ENCODE measurements at places on chromosomes 12 and 14.

DNA sequence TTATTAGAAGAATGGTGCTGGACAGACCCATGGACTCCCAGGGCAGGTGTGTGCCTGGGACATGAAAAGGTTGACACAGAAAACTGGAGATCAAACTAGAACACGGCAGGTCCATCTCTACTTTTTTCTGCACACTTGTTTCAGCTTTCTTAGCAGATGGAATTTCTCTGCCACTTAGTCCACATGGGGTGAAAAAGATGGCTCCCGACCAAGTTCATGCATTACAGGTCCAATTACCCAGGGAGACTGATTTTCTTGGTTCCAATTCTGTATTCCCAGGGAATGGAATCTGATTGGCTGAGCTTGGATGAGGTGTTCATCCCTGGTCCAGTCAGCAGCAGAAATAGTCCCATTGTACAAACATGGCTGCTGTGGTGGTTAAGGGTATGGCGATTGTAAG is 238.9 kb upstream of the SRRM4 start:
- no peak for DNase-seq

GRCh38 chr12:6275928-6276887 is 34.3 kb upstream of the PLEKHG6 start:
- DNase-seq, result no peak

GRCh38 chr12:2811801-2812200 is 667 bp upstream of the ITFG2 start:
- no peak for DNase-seq

GRCh38 chr12:120537856-120538220 is 3.7 kb downstream of the RNF10 start:
- DNase-seq, result peak; percentile 13

GRCh38 chr12:93019212-93019927 is 90.3 kb upstream of the EEA1 start:
- no peak for DNase-seq

GRCh38 chr14:60922050-60922449 is 58.8 kb downstream of the TRMT5 start:
- peak; percentile 65 for DNase-seq

GRCh38 chr12:51922762-51923505 is 15.6 kb downstream of the ACVRL1 start:
- DNase-seq, result peak; percentile 80

DNA sequence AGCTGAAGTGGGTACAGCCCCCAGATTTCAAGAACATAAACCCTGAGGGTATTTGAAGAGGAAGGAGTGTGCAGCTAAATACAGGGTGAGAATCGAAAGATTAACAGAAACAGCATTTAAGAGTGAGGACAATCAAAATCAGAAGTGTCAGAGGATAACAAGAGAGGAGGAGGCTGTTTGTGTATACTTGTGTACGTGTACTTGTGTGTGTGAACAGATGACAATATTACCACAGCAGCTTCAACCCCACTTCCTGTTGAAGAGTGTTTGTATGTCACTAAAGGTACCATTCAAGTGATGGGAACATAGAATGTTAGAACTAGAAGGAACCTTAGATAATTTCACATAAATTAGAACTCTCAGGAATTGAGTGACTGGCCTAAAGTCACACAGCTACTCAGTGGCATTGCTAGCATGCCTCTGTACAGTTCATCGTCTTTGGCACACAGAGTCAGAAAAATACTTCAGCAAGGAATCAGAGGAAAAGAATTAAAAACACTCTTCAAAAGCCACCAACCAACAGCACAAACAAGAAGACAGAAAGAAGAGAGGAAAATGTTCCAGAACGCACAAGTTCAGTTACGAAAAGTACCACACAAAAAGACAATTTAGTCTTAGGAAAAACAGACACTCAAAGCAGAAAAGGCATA is 164.3 kb upstream of the BCL2L14 start:
- peak; percentile 8 for DNase-seq

- peak; percentile 15 for DNase-seq
Observed at GRCh38 chr12:111274777-111275176, 94.1 kb downstream of the PHETA1 start.

DNA sequence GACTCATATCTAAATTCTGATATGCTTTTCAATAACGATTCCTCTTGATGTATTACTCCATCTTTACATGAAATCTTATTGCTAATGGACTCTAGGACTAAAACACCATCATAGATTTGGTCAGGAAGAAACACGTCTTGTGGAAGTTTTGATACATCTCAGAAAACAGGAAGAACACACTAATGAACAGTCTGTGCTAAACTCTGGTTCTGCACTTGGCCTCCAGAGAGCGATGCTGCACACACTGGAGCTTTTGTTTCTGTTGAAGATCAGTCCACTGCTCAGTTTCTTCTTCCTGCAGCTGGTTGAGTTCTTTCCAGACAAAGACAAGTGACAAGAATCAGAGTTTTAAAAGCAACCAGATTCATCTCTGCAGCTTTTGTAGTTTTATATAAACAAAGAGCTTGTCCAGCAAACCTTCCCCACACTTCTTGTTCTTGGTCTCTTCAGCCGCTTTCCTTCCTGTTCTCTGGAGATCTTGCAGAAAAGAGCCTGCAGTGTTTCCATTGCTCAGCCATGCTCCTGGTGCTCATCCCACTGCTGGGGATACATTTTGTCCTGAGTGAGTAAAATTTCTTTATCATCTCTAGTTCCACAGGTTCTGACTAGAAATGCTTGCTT is 229.1 kb upstream of the OR4E1 start:
- DNase-seq, result peak; percentile 5

GRCh38 chr14:61201171-61201570 is 80.0 kb downstream of the TMEM30B start:
- DNase-seq, result no peak

GRCh38 chr14:104977008-104977680 is 1.0 kb downstream of the AHNAK2 start:
- no peak for DNase-seq

GRCh38 chr14:23544511-23545447 is 6.8 kb downstream of the ZFHX2 start:
- no peak for DNase-seq

DNA sequence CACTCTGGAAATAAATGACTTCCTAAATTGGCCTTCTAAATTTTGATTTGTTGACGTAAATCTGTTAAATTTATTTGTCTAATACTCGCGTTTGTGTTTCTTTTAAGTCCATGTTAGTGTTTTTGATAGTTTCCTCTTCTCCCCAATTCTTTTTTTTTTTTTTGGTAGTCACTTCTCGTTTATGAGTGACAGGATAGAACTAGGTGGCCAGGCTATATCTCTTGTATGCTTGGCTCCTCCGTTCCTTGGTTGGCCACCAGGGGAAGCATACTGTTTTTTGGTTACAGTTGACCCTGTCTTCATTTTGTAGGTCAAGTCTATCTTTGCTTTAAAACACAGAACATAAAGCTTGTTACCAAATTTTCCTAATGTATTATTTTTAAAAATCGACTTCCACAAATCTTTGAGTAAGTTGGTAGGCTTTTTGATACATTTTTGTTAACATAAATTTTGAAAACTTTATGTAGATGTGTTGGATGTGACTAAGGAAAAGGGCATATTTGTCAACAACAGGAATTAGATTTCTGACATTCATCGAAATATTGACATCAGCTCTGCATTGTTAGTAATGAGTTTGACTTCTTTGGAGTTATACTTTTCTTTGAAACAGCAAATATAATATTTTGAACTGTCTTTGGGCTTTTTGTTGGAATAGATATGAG is 2.2 kb downstream of the RCOR1 start:
- peak; percentile 73 for DNase-seq

DNA sequence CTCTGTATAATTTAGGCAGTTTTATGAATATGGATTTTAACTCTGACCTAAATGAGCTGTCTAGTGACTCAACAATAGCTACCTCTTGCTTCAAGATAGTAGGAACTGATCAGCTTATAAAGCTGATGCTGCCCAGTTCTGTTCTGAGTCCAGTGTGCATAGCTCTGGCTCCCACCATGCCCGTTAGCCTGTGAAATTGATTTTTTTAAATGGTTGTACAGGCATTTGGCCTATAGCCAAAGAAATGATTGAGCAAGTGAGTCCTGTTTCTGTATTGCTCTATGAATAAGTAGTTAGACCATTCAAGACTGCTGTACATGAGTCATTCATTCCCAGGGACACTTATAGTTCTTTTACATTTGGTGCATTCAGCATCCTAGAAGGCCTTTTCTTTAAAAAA is 36.4 kb downstream of the SAMD4A start:
- DNase-seq, result peak; percentile 85

- peak; percentile 58 for DNase-seq
Observed at GRCh38 chr14:75515629-75515996, 6.7 kb upstream of the BATF start.

DNA sequence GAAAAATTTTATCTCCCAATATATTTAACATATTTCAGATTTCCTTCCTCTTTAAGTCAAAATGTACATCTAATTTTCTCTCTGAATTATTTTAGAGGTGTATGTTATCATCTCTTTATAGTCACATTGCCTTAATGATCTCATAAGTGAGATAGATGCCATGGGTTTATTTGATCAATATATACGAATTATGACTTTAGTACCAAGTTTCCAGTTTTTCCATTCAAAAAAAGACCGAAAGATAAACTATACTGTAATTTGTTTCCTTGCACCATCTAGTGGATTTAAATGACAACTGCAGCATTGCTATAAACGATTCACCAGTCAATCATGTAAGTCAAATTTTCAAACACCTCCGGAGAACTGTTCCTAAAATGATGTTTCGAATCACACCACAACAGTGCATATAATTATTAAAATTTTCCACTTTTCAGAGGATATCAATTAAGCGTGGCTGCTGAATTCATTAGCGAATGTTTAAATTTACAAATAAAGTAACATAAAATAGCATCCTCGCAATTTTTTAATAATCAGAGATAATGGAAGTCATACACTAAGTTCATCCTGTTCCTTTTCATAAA is 419 bp upstream of the ATXN7L3B start:
- DNase-seq, result peak; percentile 70

GRCh38 chr12:112321245-112321644 is 61.0 kb downstream of the HECTD4 start:
- no peak for DNase-seq

GRCh38 chr14:93716002-93716745 is 72.1 kb downstream of the PRIMA1 start:
- DNase-seq, result no peak

- no peak for DNase-seq
Observed at GRCh38 chr14:95226801-95227200, 69.5 kb upstream of the DICER1 start.

DNA sequence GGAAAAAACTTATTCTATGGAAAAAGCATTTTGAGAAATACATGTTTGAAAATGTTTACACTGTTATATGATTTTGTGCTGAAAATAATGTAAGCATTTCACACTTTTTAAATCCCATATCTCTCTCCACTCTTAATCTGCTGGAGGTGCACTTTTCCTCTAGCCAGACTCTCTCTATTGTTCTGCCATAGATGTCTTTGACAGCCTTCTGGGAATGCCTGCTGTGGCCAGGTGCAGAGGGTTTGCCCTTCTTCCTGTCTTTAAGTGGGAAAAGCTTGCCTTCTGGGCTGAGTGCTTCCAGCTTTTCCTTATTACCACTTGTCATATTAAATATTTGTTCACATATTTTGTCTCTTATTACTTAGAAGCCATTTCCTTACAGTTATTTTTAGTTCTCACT is 60.1 kb upstream of the PPM1H start:
- no peak for DNase-seq

- no peak for DNase-seq
Observed at GRCh38 chr12:2977776-2978175, 18.6 kb downstream of the TEAD4 start.

GRCh38 chr14:103483600-103483999 is 39.0 kb downstream of the CKB start:
- DNase-seq, result peak; percentile 94

DNA sequence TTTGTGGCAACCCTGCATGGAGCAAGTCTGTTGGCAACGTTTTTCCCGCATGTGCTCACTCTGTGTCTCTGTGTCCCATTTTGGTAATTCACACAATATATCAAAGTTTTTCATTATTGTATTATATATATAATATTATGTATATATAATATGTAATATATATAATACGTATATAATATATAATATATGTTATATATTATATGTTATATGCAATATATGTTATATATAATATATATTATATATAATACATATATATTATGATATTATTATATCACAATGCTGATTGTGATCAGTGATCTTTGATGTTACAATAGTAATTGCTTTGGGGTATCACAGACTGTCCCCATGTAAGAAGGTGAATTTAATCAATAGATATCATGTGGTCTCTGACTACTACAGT is 84.8 kb downstream of the BICD1 start:
- no peak for DNase-seq

GRCh38 chr14:99217066-99217955 is 54.7 kb downstream of the BCL11B start:
- DNase-seq, result no peak

DNA sequence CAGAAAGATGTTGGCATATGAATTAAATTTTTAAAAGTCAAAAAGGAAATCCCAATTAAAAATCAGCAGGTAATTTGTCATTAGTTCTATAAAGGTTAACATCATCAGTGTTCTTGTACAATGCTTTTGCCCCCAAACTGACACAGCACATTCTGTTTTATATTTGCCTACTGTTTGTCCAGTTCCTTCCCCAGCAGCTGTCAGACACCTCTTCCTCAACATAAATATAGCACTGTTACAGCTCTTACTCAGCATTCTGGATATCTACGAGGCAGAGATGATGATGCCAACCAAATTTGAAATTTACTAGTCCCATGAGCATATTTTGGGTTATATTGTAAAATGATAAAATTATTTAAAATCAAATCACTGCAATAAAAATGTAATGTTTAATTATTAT is 124.6 kb downstream of the SINHCAF start:
- no peak for DNase-seq

- DNase-seq, result no peak
Observed at GRCh38 chr12:1885082-1885596, 33.3 kb downstream of the CACNA2D4 start.

DNA sequence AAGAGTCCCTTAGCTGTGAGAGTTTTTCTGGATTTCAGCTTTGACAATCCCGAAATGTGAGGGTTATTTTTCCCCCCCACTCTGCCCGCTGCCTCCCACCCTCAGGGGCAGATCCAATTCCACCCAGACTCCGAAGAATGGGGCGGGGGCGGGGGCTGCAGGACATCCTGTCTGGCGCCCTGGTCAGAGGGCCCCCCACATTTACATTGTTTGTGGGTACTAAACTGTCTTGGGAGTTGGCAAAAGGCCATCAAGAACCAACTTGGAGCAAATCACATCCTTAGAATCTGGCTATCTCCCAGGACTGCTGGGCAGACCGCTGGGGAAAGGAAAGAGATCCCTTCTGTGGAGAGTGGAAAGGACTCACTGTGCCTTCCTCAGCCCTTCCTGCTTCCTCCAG is 2.4 kb downstream of the EMP1 start:
- DNase-seq, result peak; percentile 69

- no peak for DNase-seq
Observed at GRCh38 chr14:69664865-69665526, 53.6 kb downstream of the SUSD6 start.
